ENCODE measurements at places on chromosomes 2 and 18.

- no peak for DNase-seq
Measured at GRCh38 chr2:107588181-107588580, 238.5 kb upstream of the RGPD4 start.

GRCh38 chr2:26848336-26849055, 564 bp downstream of the DPYSL5 start:
- DNase-seq, result no peak

DNA sequence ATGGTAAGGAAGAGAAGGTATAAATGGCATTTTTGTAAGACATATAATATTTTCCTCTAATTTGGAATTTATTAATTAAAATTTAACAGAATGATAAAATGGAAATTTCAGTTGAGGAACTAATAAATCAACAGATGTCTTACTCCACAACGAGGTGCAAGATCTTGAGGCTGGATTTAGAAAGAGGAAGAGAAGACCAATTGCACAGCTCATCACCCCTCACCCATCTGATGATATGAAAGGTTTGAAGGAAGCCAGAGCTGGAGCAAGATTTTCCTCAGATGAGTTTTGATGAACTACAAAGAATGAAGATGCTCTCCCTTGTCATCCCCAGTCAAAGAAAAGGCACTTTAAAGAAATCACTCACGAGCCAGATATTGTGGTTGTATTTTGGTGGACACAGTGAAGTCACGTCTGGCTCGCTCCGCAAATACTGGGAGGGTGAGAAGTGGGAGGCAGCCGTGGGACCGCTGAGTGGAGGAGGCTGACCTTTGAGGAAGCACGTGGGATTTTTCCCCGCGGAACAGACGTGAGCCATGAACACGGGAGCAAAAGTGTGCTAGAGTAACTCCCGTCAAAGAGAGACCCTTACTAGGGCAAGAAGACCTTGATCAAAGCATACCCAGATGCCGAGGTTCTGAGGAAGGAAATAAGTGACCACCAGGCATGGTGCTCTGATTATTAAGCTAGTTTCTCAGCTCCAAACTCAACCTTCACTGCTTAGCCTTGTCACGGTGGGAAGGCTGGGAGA, 511.4 kb downstream of the RNF144A start:
- no peak for DNase-seq

DNA sequence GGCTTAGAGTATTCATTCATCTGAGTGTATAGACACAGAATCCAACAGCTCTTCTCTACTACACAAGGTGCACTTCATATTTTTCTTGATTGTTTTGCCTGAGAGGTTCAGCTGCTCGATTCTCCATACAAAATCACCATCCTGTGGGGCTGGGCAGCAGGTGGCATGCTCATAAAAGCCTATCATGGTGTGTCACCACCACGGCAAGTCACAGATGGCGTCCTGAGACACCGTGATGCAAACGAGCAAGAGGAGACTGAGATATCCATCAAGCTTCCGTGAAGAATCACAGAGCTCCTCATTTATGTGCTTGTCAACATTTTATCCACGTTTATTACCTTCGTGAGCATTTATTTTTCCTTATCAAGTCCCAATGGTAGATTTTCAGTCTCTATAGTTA, 22.4 kb upstream of the NRP2 start:
- DNase-seq, result no peak

DNA sequence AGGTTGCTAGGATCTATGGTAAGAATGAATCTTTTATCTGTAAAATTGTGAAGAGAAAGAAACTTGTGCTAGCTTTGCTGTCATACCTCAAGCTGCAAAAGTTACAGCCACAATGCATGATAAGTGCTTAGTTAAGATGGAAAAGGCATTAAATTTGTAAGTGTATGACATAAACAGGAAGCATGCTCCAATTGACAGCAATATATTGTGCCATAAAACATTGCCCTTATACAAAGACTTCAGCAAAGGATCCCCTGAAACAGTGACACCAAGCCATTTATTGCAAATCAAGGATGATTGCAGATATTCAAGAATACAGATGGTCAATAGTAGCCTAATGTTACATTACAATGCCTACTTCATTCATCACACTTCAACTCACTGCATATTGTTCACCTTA, 283.1 kb downstream of the CPS1 start:
- DNase-seq, result no peak

- no peak for DNase-seq
Measured at GRCh38 chr18:59479776-59480175, 120.7 kb upstream of the LMAN1 start.

- DNase-seq, result no peak
Measured at GRCh38 chr2:54956111-54956627, 94.1 kb downstream of the RTN4 start.
